ENCODE measurements at places on chromosomes 1 and 21.

DNA sequence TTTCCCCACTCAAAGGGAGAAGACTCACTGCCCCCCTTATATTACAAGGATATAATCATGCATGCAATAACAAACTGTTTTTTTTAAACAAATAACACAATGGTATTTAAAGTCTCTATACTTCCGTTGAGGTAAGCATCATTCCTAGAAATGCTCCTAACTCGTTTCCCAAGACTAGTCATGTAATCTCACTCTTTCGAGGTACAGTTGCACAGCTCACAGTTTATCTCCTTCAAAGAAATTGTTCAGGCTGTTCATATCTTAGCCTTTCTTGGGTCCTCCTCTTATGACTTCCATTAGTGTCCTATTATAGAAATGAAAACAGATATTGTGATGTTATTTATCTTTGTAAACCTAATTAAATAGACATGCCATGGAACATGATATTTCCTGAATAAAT, 705.0 kb downstream of the KCNT2 start:
- no peak for DNase-seq

DNA sequence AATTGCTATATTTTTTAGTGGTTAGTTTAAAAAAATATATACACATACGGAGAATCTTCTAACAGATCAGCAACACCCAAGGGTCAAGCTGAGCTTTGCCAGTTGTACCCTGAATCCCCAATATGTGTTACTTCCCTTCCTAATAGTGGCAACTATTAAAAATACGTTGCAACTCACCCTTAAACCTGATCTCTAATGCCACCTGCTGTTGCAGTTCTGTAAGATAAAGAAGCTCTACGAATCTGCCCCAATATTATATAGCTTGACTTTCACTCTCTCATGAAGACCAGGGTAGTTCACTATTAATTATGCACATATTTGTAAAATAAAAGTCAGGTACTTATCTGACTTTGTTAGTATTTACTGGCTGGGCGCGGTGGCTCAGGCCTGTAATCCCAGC, 58.4 kb downstream of the ASH1L start:
- DNase-seq = peak; percentile 72

GRCh38 chr1:227170361-227171166, 147.7 kb downstream of the CDC42BPA start:
- DNase-seq = no peak

GRCh38 chr1:2127187-2128145, 67.1 kb downstream of the FAAP20 start:
- DNase-seq = no peak

- DNase-seq = no peak
Measured at GRCh38 chr1:201176940-201177339, 13.7 kb upstream of the IGFN1 start.

- peak; percentile 99 for DNase-seq
Measured at GRCh38 chr1:214438075-214438474, 113.3 kb downstream of the PTPN14 start.

GRCh38 chr21:23887725-23888306, 1719.5 kb downstream of the MRPL39 start:
- DNase-seq = no peak

GRCh38 chr1:21586846-21587601, 77.8 kb downstream of the ALPL start:
- DNase-seq = peak; percentile 53

- DNase-seq = no peak
Measured at GRCh38 chr1:65457868-65458267, 37.4 kb downstream of the LEPR start.

GRCh38 chr1:70117046-70117445, 88.3 kb downstream of the LRRC40 start:
- peak; percentile 31 for DNase-seq

GRCh38 chr1:195618287-195618686, 990.0 kb downstream of the KCNT2 start:
- DNase-seq = no peak

GRCh38 chr1:156098784-156099183, 15.7 kb upstream of the LMNA start:
- no peak for DNase-seq

GRCh38 chr1:23533246-23534023, 2.4 kb upstream of the E2F2 start:
- DNase-seq = peak; percentile 28

DNA sequence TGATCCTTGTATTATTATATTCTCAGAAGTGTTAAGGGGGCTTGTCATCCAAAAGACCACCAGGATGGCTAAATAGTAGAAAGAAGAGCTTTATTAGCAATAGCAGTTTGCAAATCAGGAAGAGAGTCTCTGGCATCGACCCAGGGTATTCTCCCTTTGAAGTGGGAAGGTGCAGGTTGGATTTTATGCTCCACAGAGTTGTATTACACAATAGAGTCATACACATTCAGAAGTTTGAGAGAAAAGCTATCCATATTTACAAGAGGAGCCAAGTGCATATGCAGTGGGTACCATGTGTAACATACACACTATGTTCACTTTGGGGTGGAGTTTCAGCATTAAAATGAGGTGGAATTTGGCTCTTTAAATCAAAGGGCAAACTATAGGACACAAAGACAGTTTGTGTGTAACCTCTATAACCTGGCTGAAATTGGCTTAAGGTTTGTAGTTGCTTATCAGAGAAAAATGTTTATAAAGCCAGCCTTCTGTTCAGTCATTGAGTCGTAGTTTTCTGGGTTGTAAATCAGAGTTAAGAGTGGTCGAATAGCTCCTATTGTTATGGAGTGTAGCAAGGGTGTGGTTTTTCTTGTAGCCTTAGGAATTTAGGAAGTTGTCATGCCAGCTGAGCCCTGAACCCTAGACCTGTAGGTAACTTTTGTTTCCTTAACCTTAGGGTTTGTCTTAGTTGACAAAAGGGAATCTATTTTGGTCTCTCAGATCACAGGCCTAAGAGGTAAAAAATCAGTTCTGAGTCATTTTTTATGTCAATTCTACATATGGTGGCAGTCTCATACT, 125.3 kb downstream of the DNM3 start:
- DNase-seq = no peak

- DNase-seq = peak; percentile 97
Measured at GRCh38 chr1:212827831-212828278, 19.6 kb downstream of the SPATA45 start.

DNA sequence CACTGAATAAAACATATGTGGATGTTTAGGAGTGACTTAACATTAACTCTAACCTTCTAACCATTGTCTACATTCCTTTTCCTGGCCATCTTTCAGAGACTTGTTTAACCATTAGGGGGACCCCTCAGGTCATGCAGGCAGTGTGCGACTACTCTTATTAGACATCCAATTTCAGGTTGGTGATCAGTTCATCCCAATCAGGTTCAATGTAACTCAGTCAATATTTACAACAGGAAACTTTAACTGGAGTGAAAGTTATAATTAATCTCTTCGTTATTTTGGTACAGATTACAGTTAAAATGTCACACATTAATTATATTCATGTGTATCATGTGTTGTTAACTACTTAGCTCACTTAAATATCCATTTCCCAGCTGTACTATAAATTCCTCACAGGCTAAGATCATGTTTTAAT, 68.8 kb upstream of the RGS1 start:
- peak; percentile 65 for DNase-seq

- peak; percentile 65 for DNase-seq
Measured at GRCh38 chr1:229271448-229272159, 693 bp downstream of the RAB4A start.

DNA sequence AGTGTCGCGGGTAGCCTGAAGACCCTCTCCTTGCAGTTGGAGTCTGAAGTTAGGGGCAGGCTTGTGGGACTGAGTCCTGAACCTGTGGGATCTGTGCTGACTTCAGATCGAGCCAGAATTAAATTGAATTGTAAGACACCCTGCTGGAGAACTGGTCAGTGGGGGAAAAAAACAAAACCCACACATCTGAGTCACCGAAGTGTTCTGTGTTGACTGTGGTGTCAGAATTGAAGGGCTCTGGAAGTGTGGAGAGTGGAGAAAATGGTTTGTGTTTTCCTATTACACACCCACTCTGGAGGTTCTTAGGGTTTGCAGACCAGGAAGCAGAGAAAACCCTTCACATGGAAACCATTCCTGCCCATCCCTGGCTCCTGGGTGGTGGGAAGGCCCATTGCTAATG, 209.5 kb upstream of the GALNT2 start:
- DNase-seq = no peak

GRCh38 chr1:155198547-155198906, 9.2 kb downstream of the THBS3 start:
- no peak for DNase-seq

- DNase-seq = no peak
Measured at GRCh38 chr1:24640288-24640687, 2.8 kb upstream of the SRRM1 start.

DNA sequence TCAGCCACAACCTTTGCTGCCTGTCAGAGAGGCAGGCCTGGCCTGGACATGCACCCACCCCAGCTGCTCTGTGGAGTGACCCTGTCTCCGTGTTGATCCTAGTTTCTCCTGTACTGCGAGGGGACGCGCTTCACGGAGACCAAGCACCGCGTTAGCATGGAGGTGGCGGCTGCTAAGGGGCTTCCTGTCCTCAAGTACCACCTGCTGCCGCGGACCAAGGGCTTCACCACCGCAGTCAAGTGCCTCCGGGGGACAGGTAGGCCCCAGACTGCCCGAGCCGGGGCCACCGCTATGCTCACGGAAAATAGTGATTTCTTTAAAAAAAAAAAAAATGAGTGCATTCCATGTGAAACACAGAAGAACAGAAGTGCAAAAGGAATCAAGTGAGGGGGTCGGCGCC, 41.6 kb upstream of the TRAPPC10 start:
- DNase-seq = no peak

GRCh38 chr1:58391056-58391455, 155.5 kb downstream of the OMA1 start:
- no peak for DNase-seq

DNA sequence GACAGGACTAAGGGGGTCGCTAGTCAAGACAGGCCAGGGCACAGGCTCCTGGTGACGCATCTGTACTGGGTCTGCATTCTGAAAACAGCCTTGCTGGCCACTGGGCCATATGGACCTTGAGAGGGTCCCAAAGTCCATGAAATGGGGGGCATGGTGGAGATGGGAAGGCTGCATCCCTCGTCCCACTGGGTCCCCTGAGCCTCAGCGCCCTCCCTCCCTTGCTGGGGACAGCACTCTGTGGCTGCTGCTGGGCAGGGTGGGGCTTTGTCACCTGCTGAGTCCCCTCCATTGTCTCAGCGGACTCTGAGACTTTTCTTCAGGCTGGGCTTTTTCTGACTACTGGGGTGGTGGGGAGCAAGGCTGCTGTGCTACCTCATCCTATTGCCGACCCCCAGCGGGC, 205.2 kb downstream of the RHOU start:
- DNase-seq = no peak

- DNase-seq = peak; percentile 38
Measured at GRCh38 chr1:223129229-223129901, 13.7 kb downstream of the TLR5 start.

- no peak for DNase-seq
Measured at GRCh38 chr1:24142546-24143534, at the start of gene IL22RA1. Gene IL22RA1 (minus strand): TSS chr1:24143140. CDS start chr1:24143082, 58 bp downstream.

- no peak for DNase-seq
Measured at GRCh38 chr1:241275981-241276380, 81.0 kb downstream of the RGS7 start.

DNA sequence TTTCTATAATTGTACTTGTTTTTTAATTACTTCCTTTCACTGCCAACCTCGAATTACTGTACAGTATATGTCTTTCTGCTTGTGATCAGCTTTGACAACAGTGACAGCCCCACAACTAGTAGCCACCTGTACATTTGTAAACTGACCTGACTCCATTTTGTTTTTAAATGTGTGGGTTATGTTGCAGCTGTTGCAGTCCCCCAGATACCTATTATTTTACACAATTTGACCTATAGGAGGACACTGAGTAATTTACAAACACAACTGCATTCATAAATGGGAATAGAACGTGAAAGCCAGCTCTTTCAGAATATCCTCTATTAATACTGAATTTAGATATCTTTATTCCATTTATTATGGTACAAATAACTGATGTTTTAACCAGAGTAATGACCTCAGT, 2.5 kb upstream of the VAMP3 start:
- no peak for DNase-seq

- DNase-seq = peak; percentile 42
Measured at GRCh38 chr1:15883326-15883725, 35.8 kb downstream of the SPEN start.

- DNase-seq = no peak
Measured at GRCh38 chr1:55822891-55823290, 607.7 kb upstream of the USP24 start.

GRCh38 chr1:1083416-1084371, 9.6 kb upstream of the RNF223 start:
- no peak for DNase-seq

DNA sequence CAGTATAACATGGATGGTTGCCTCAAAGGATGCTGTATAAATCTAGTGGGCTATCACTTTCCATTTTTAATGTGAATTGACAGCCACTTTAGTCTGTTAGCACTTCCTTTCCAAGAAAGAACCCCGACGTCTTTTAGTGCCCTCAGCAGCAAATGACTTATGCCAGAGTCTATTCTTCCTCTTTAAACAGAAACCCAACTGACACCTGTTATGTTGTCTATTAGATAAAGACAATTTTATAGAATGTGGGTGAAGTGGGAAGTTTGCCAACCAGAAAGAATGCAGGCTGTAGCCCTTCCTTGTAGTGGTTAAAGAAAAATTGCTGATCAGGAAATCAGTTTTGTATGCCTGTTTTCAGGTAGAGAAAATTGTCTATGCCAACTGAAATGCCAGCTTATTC, 344.9 kb downstream of the ZNF326 start:
- no peak for DNase-seq

GRCh38 chr1:27872802-27873551, 633 bp downstream of the THEMIS2 start:
- no peak for DNase-seq

DNA sequence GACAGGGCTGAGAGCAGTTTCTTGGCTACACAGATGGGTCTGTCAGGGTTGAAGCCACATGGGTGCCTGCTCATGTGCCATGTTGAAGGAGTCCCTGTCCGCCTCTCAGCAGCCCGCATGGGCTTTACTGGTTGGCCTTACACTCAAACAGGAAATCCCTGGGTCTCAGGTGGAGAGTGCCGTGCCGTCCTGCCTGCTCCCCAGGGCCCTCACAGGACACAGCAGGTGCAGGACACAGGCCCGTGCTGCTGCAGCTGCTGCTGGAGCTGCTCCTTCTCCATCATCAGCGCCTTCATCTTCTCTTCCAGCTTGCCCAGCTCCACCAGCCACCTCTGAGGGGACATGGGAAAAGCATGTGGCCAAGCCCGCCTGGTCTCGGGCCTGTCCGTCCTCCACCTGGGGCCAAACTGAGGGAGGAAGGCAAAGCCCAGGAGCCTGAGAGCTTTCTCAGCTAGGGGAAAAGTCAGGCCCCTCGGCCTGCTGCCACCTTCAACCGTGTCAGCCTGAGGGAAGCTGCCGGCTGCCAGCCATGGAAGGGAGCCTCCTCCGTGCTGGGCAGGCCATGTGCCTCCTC, 5.5 kb downstream of the SLFNL1 start:
- no peak for DNase-seq

GRCh38 chr1:17165823-17166222, 39.1 kb upstream of the PADI1 start:
- DNase-seq = no peak

GRCh38 chr1:182054698-182055326, 6.7 kb downstream of the ZNF648 start:
- DNase-seq = peak; percentile 91

- DNase-seq = no peak
Measured at GRCh38 chr1:24425441-24425840, 9.8 kb downstream of the NIPAL3 start.

GRCh38 chr1:66298464-66298863, 235.5 kb upstream of the SGIP1 start:
- DNase-seq = no peak

Measured in NCI-H82 (cell line).